ENCODE measurements at places on chromosomes 16 and 17.

GRCh38 chr17:2158396-2158780 lies 103.5 kb downstream of the HIC1 start:
- no peak for DNase-seq

GRCh38 chr16:53370827-53371226 lies 63.4 kb upstream of the RBL2 start:
- no peak for DNase-seq

- DNase-seq: no peak
Measured at GRCh38 chr16:27109666-27110523, 43.2 kb downstream of the C16orf82 start.

DNA sequence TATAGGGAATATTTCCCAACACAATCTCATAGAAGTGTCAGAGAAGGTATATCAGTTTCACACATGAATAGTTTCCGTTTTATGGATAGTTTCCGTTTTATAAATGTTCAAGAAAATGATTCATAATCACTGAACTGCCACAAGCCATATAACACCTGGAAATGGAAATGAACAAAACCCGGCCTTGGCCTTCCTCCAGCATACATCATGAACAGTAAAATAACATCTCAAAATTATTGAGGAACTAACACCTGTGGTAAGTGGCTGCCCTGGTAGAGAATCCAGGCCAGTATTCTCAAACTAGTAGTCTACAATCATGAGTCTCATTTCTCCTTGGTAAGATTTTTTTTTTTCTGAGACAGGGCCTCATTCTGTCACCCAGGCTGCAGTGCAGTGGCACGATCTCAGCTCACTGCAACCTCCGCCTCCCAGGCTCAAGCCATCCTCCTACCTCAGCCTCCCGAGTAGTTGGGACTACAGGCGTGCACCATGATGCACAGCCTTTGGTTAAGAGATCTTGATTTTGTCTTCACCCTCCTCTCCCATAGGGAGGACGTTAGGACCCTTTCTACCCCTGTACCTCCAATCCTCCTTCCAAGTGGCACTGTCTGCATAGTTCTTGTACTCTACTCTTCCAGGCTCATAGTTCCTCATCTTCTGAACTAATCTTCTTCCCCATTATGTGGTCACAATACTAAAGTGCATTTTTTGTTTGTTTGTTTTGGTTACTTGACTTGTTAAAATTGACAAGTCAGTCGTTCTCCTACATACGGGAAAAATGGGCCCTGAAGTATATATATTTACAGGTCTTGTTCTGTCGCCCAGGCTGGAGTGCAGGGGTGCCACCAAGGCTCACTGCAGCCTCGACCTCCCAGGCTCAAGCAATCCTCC lies 15.0 kb upstream of the RGS9 start:
- no peak for DNase-seq

- DNase-seq: no peak
Measured at GRCh38 chr17:4142107-4142900, 526 bp downstream of the ZZEF1 start.

GRCh38 chr17:55285340-55286301 lies 20.9 kb downstream of the HLF start:
- DNase-seq: no peak

All from NCI-H2081 treated with DMSO at 0.1 percent for 48 hours (cell line).